ENCODE measurements at places on chromosomes 1 and 21.

- DNase-seq, result no peak
Measured at GRCh38 chr1:57165546-57165945, 199.7 kb upstream of the C8B start.

GRCh38 chr1:23745515-23745914, 2.2 kb downstream of the ELOA start:
- DNase-seq, result peak; percentile 10

DNA sequence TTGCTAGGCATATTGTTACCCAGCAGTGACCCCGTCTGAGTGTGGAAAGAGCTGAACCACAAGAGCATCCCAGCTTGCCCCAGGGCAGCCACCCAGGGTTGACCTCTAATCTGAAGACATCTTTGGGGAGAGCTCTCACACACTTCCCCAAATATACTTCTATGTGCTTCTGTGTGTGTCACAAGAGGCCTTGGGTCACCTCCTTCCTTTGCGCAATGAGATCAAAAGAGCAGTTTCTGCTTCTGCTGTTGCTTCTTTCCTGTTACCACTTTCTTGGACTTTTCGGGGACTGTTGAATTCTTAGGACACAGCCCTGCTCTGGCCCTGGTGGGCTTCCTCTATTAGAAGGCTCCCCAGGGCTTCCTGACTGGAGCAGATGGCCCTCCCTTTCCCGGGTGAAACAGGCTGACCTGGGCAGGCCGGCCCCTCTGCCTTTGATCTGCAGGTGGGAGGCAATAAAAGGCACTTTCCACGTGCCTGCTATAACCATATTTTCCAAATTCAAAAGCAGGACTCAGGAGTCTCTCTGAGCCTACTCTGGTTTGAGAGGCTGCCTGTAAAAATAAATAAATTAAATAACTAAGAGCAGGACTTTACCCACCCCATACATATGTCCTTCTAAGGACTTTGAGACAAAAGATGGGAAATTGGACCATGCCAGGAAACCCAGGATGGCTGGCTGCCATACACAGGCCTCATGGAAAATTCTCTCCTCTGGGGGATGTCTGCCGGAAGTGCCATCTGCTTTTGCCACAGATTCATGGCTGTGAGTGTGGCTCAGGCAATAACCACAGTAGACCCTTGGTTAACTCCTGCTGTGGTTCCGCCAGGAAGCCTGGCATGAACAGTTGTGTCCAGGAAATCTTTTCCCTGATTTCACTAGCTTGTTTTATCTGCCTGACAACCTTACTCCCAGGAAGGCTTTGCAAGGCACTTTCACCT, 28.3 kb upstream of the RCSD1 start:
- DNase-seq, result peak; percentile 97

GRCh38 chr1:185215911-185216310, 58.9 kb downstream of the SWT1 start:
- no peak for DNase-seq

GRCh38 chr1:11721311-11721710, 14.6 kb upstream of the AGTRAP start:
- no peak for DNase-seq

- no peak for DNase-seq
Measured at GRCh38 chr1:180521474-180522212, 19.3 kb upstream of the ACBD6 start.
